ENCODE measurements at places on chromosomes 7 and 10.

DNA sequence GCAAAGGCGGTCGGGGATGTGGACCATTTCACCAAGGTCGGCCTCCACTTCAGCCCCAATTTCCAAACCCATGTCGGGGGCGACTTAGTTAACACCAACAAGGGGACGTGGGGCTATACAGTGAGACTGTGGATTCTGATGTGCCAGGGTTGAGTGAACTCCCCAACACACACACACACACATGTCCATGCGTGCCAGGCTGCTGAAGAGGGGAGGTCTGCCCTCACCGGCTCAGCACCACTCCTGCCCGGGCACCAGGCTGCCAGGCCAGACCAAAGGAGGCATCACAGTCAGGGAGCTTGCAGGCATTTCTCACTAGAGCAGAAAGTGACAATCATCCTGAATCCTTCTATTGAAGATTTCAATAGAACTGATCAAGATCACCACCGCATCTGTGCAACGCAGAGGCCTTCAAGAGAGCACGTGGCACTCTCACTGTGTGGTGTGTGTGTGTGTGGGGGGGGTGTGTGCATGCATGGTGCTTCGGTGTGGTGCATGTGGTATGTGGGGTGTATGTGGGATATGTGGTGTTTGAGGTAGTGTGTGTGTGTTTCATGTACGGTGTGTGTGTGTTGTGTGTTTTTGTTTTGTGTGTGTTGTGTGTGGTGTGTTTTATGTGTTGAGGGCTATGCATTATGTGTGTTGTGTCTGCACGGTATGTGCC, 403.5 kb upstream of the RNF32 start:
- no peak for DNase-seq

DNA sequence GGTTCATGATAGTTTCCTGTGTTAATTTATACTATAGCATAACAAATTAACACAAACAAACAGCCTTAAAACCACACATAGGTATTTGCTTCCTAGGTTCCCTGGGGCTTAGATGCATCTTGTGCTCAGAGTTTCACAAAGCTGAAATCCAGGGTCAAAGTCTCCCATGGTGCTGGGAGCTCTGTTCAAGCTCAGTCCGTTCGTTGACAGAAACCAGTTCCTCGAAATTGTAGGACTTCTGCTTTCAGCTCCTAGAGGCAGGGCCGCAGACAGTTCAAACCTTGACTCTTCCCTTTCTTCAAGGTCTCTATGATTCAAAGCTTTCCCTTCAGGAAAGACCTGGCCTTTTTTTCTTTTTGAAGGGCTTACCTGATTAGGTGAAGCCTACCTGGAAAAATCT, 90.5 kb downstream of the VSTM2A start:
- DNase-seq: no peak

- DNase-seq: no peak
Observed at GRCh38 chr10:62183857-62184795, 84.5 kb downstream of the RTKN2 start.

GRCh38 chr7:24864214-24864817, 107.1 kb upstream of the GSDME start:
- DNase-seq: no peak
